DMS153 (cell line): ENCODE measurements at places on chromosomes 13 and 19.

DNA sequence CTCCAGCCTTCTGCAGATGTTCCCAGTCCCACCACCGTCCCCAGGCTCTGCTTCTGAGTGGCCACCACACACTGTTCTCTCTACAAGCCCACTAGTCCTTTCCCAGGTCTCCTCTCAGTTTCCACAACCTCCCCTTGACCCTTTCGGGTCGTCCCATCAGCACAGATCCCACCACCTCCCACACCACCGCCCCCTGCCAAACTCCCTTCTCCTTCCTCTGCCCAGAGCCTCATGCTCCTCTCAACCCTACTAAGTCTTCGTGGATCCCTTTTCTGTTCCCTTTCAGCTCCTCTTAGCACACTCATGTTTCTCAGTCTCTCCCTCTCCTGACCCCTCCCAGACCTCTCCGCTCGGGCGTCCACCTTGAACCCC lies 1.9 kb downstream of the NAPA start:
- DNase-seq: no peak

DNA sequence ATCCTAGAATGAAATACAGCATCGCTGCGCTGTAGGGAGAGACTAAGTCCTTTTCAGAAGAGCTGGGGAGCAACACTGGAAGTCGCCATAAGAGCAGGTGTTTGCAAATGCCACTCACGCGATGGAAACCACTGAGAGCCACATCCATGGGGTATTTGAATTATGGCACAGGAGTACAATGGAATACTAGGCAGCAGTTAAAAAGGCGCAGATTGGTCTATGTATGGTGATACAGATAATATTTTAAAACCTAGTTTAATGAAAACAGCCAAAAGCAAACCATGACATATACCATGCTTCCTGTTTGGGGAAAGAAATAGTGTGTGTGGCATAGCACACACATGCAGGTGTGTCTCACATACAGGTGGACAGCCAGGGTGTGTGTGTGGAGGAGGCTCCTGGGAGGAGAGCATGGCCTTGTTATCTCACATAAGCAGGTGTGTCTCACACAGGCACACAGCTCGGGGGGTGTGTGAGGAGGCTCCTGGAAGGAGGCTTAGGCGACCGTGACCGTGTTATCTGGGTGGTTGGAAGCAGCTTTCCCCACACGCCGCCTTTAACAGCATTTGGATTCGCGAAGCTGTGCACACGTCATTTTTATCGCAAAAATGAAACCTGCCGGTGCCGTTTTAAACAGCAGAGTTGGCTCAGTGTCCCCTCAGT lies 33.6 kb downstream of the ADPRHL1 start:
- DNase-seq: no peak

GRCh38 chr13:45490068-45490467 lies 25.3 kb downstream of the COG3 start:
- no peak for DNase-seq

DNA sequence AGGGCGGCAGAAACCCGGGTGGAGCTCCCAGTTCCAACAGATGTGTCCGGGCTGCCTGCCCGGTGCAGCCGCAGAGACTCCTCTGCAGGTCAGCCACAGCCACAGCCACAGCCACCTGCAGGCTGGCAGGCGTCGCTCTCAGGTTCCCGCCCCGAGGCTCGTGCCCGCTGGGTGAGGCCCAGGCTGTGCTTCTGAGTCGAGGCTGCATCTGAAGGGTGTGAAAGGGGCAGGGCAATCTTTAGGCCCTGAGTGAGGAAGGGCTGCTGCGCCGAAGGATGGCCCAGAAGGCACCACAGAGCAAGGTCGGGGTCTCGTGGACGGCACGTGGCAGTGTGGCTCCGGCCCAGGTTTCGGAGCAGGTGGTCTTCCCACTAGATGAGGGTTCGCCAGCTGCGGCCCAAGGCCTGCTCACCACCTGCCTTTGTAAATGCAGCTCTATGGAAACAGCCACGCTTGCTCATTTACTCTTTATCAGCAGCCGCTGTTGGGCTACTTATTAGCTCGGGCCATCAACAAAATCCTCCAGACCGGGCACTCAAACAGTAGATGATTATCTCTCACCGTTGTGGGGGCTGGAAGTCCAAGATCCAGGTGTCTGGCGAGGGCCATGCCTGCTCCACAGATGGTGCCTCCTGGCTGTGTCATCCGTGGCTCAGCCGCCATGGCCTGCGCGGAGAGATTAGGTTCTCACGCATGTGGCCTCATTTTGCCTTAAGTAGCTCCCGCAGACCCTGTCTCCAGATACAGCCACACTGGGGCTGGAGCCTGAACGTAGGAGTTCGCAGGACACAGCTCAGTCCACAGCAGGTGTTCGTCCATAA lies 40.3 kb upstream of the TFDP1 start:
- DNase-seq: no peak

- no peak for DNase-seq
Observed at GRCh38 chr13:50594276-50595051, 249.0 kb downstream of the DLEU7 start.

- no peak for DNase-seq
Observed at GRCh38 chr13:94318418-94318817, 161.1 kb downstream of the DCT start.

GRCh38 chr19:33740811-33741396 lies 55.8 kb upstream of the KCTD15 start:
- DNase-seq: no peak

DNA sequence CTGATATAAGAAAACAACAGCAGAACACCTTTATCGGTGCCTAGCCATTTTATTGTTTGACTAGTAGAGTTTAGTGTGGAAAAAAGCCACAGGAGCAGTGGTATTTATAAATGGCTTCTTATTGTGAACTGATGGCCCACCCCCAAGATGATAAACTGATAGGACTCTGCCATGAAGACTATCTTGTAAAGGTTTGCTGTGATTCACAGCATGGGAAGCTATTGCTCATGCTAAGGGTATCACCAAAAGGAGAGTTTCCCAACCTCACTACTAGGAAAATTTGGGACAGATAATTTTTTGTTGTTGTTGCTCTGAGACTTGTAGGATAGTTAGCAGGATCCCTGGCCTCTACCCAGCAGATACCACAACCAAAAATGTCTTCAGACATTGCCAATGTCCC lies 12.0 kb upstream of the SLC7A1 start:
- DNase-seq: no peak

DNA sequence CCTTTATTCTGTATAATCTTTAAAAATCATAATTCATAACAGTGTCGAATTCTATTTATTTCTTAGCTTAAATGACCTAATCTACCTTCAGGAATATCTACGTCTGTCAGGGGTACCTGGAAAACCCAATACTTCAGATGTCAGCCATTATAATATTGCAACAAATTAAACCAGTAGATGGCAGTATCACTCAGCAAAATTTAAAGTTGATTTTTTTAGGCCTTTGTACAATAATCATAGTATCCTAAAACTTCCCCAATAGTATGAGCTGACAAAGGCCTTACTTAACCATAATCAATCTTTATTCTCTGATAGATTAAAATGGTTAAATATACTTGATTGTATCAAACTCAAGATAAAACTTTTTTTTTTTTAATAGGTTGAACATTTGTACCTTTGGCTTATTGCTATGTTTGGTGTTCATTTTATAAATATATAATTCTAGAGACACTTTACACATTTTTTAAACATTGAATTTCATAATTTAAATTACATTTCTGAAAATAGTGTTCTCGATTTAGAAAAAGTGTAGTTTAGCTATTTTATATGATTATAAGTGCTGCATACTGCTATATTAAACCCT lies 830.2 kb upstream of the SPRY2 start:
- DNase-seq: peak; percentile 3

GRCh38 chr19:15587663-15588062 lies 27.4 kb upstream of the CYP4F8 start:
- DNase-seq: no peak

DNA sequence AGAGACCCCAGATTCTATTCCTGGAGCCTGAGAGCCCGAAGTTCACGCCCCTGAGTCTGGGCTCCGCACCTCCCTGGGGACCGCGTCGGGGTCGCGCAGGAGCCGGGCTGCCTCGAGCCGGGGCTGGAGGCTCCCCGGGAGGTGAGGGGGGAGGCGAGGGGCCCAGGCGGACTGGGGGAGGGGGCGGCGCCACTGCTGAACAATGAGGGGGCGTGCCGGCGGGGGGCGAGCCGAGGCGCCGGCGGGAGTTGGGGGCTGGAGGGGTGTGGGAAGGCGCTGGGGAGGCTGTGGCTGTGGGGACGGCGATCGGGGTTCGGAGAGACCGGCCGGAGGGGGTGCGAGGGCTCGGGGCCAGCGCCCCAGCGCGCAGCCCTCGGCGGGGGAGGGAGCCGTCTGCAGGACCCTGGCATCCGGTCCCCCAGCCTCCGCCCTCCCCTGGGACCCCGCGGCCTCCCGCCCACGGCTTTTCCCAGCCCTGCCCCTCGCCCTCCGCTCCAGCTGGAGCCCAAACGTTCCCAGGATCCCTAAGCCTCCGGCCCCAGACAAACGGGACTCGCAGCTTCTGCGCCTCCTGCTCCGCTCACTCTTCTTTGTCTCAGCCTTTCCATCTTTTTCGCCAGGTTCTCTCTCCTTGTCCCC lies 922 bp downstream of the PLEKHG2 start:
- no peak for DNase-seq

DNA sequence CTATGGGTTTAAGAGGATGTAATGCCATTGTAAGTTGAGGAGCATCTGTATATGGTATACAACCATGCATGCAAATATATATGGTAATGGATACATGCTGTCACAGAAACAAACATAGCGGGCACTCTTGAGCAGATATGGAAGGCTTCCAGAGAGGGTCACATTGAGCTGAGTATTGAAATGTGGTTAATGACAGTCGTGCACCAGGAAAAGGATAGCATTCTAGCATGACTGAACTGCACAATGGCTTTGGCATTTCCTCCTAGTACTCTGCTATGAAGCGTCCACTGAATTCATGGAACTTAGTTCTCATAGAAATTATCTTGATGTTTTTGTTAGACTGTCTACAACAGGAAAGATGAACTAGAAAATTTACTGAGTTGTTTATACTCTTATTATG lies 25.2 kb downstream of the DGKH start:
- no peak for DNase-seq

DNA sequence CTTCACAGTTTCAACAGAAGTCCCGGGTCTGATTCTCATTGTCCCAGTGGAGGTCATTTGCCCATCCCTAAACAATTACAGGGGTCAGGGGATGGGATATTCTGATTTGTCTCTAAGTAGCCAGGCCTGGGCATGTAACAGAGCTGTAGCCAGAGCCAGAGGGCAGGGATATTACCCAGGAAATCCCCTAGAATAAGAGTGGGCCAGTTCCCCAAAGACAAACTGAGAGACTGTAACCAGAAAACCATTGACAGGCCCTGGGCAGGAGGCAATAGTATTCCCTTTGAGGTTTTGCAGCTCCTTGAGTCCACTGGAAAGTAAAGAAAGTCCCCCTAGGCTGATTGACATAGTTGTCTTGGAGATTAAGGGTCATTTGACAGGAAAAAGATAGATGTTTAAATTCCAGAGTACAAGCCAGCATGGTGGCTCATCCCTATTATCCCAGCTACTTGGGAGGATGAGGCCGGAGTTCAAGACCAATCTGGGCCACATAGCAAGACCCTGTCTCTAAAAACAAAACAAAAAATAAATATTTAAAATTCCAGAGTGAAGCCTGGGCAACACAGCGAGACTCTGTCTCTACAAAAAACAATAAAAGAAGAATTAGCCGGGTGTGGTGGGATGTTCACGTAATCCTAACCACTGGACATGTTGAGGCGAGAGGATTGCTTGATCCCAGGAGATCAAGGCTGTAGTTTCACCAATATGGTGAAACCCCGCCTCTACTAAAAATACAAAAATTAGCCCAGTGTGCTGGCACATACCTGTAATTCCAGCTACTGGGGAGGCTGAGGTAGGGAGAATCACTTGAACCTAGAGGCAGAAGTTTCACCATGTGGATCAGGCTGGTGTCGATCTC lies 1.9 kb upstream of the SDHAF1 start:
- no peak for DNase-seq

DNA sequence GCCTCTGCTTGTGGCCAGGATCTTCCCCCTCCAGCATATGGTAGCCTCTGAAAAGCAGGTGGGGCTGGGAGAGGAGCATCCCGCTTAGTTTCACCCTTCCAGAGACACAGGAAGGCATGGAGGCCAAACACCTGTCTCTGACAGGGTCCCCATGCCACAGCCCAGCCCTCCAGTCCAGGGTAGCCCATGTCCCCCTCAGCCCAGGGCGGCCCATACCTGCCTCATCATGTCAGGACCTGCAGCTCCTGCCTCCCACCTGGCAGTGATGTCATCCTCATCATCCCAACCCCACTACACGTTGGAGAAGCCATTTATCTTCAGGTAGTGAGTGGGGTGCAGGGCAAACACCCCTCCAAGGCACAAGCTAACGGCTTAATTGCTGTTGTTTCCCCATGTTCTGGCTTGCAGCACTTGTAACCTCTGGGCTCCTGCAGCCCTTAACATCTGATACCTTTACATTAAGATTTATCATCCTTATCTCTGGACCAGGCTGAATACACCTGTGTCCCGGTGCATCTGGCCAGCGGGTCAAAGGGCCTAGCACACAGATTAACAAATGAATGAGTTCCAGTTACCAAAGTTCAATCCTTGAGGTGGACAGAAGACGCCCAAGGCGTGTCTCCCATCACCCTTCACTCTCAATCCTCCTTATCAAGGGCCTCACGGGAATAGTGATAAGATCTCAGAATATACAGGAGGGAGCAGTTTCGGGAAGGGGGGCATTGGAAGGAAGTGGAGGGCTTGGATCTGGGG lies 22.2 kb downstream of the ZNF175 start:
- no peak for DNase-seq

DNA sequence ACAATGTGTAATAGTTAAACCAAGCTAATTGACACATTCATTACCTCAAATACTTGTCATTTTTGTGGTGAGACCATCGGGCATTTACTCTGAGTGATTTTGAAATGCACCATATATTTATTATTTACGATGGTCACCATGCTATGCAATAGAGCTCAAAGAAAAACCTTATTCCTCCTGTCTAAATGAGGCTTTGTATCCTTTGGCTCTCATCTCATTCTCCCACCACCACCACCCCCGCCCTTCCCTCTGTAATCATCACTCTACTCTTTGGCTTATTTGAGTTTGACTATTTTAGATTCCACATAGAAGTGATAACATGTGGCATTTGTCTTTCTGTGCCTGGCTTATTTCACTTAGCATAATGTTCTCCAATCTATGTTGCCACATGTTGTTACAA lies 124.9 kb downstream of the CYSLTR2 start:
- DNase-seq: no peak

- DNase-seq: no peak
Observed at GRCh38 chr19:16025108-16026101, 50.9 kb upstream of the TPM4 start.

GRCh38 chr13:39403106-39403505 lies 199.9 kb downstream of the LHFPL6 start:
- no peak for DNase-seq

- no peak for DNase-seq
Observed at GRCh38 chr13:37403776-37404527, 194.6 kb downstream of the POSTN start.
